ENCODE measurements at places on chromosomes 16 and 17.

DNA sequence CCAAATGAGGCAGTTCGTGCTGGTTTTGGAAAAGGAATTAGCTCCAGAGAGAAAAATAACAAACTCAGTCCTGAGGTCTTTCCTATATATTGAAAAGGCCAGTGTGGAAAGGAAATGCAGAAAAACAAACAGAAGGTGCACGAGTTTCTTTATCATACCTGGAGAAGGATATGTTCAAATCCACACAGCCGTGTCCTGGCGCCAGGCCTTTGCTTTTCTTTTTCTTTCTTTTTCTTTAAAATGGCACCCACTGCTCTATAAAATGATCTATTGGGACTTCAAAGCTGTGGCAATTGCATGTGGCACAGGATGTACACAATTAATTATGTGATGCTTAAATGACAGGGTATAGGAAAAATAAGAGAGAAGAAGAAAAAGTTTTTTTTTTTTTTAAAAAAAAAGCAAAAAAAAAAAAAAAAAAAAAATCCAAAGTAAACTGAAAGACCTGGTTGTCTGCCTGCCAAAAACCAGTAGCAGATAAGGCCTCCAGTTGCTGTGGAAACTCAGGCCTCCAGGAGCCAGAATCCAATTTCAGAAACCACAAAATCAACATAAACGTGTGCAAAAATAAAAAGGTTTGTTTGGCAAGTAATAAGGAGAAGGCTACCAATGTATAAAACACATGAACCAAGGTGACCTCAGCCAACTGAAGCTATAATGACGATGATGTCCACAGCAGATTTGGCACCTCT, 957.6 kb upstream of the SOX9 start:
- no peak for DNase-seq

DNA sequence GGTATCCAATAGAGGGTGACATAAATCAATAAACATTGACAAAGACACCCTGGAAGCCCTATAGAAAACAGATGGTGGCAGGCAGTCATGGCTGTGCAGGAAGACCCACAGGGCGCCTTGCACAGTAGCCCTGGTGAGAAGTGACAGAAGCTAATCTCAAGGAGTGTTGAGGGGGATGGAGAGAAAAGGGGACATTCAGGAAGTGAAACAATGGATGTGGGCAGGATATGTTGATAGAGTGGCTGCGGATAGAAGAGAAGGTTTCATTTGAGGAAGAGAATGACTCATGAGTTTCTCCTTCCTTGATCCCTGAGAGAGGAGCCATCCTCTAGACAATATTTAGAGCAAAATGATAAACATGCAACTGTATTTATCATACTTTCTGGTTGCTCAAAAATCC, 468.8 kb upstream of the HSBP1 start:
- no peak for DNase-seq

- DNase-seq, result no peak
These were observed 143.8 kb downstream of the CCT6B start for GRCh38 chr17:34817252-34818035.

DNA sequence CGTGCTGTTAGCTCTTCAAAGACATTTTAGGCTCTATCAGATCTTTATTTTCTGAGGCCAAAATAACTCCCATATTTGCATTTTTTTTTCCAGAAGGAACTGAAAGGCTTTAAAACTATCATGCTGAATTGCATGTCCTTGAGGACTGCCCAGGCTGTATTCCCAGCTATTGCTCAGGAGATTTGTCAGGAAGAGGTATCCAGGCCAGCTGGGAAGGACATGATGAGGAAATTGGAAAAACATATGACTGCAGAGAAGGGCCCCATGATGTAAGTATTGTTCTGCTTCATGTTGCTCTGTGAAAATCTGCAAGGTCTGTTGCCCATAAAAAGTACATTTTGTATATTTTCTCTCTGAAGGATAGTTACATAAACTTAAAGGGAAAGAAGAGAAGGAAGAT, 5.7 kb downstream of the CDC6 start:
- no peak for DNase-seq
